ENCODE measurements at places on chromosomes 4 and X.
A peak's percentile ranks its signal among the peaks of the same experiment; 100 is the strongest.

DNA sequence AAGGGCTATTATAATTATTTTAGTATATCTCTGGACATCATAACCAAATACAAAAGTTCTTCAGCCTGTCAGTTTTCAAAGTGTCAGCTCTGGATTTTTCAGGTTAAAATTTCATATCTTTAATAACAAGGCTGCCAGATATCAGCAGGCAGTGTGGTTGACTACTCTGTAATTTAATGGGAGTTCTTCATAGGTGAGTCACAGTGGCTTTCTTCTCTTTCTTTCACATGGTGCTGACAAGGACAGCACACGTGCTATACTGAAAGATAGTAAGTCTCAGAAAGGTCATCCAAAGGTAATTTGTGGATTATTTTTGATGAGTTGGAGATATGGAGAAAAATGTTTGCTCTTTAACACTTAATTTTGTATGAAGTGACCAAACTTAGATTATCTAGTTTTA, 43.2 kb downstream of the GALNT7 start:
- peak; percentile 80 for DNase-seq

DNA sequence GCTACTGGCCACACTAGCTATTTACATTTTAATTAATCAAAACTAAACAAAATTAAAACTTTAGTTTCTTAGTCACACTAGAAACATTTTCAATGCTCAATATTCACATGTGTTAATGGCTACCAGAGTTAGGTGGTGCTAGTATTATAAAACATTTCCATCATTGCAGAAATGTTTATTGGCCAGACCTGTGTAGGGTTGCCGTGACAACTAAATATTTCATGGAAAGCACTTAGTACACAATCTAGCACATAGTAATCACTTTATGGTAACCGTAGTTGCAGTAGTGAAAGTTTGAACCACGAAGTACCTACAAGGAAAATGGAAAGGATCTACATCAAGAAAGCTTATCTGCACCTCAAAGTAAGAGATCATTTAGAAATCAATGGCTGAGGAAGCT, 95.9 kb downstream of the HS6ST2 start:
- DNase-seq, result no peak

DNA sequence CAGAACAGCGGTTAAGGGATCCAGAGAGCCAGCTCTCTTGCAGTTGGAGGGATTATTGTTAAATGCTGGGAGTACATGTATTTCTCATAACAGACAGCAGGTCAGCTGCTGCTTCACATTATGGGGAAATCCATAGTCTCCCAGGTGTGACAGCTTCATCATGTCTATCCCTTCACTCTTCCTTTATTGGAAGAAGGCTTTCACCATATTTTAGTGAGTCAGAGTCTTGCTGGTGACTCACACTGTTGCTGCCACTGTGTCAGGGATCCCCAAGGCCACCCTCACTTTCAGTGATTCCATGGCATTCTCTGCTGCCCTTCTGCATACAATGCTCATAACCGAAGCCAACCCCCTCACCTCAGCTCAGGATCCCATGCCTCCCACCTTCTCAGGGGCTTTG, 32.9 kb upstream of the PAGE5 start:
- peak; percentile 49 for DNase-seq

DNA sequence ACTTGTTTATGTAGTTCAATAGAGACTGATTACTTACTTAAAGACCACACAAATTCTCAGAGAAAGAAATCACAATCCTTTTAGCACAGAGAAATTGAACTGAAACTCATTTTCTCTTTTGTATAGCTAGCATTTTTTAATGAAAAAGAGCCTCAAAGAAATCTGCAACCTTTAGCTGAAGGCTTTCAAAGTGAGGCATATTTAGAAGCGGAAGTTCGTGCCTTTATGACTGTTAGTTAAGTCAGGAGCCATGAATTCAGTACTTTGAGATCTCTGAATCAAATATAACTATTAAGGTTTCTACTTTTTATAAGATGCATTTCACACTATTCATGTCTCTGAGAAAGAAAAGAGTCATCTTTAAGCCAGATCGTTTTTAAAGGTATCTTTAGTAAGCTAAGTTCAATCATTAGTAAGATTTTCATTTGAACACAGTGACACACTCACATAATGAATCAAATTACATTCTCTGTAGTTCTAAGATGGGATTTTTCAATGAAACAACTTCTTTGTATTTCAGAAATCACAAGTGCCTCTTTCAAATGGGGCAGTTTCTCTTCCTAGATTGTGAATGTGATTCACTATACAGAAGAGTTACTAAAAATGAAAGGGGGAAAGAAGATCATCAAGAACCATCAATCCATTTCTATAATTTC, 61.4 kb downstream of the SMARCA1 start:
- DNase-seq, result no peak

DNA sequence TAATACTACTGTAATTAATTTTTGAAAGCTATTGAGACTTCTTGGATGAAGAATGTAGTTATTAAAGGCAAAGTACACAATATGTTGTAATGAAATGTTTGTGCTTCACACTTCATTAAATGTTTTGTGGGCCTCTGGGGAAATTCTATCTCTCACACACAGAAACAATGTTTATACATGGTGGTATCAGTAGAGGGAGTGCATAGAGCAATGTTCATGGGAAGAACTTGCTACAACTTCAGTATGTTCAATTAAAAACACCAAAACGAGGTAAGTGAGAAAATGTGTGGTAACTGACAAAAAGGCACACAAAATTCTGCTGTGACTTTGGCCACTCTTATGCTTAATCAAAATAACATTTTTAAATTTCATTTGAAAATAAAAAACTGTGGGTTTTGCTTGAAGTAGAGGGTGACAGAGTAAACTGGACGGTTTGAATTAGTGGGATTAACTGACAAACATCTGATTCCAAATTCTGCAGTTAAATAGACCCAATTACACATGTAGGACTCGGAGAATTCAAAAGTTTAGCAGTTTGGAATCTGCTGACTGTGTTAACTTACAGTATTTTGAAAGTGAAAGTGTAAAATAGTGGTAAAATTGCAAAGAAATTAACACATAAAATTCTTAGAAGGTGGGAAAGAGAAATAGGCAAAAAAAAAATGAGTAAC, 111.4 kb upstream of the TTC29 start:
- no peak for DNase-seq

DNA sequence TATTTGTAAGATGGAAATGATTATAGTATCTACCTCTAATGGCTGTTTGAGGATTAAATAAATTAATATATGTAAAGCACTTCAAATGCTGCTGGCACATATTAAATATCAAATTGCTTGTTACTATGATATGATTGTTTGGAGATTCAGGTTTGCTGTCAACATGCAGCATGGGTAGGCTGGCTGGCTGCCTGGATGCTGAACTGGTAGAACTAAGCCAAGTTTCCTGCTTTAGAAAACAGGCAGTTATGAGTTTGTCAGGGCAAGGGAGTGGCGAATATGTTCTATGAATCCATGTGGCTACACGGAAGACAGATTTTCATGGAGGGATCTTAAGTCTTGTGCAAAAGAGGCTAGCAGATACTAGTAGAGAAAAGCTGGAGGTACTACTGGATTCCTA, 239.6 kb downstream of the GBA3 start:
- no peak for DNase-seq

DNA sequence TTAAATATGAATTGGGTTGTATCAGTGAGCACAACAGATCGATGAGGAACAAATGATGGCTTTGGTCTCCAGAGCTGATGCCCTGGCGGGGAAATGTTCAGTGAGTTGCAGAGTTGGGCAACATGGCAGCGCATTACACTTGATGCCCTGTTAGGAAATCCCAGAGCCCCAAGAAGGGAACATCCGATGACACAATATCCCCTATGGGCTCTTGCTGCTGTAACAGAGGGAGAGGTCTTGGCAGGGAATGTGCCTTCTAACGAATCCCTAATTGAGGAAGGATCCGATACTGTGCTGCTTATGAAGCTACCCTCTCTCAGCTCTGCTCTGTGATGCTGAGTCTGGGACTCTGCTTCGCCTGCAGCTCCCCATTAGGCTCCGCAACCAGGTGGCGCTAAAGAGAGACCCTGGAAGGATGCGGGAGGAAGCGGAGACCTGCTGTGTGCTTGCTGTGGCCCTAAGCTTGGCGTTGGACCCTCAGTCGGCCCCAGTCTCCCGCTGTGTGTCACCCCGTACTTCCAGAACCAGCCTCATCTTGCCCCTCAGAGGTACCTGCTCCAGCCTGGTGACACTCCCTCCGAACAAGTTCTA, 38.9 kb downstream of the PDHA1 start:
- DNase-seq, result peak; percentile 4

DNA sequence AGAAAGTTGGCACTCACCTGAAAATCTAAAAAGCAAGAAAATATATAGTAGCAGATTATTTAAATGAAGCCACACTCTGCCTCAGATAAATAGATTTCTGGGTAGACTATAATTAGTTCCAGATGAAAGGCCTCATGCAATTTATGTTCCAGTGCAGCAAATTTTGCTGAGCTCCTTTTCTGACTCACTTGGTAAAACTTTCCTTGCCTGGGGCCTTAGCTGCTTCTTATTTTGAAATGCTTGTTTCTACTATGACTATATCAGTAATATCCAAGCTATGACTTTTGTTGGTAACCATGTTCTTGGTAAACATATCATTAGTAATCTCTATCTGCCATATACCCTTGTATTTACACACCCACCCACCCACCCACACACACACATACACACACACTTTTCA, 961.8 kb downstream of the SH3BGRL start:
- no peak for DNase-seq

DNA sequence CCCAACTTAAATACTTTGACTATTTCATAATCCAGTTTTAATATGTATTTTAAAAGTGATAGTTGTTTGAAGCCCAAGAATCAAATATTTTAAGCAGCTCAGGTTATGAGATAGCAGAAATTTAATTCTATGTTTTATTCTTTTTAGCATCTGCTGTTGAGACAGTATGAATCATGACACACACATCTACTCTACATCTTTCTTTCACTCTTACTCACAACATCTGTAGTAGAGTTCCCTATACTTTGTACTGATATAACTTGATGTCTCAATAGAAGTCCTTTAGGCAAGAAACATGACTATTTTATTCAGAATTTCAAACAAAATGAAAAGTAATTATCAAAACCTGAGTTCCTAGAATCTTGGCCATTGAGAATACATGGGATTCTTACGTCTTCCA, 187.9 kb upstream of the GNPDA2 start:
- DNase-seq, result no peak

GRCh38 chr4:182354867-182355266, 111.7 kb downstream of the TENM3 start:
- no peak for DNase-seq

DNA sequence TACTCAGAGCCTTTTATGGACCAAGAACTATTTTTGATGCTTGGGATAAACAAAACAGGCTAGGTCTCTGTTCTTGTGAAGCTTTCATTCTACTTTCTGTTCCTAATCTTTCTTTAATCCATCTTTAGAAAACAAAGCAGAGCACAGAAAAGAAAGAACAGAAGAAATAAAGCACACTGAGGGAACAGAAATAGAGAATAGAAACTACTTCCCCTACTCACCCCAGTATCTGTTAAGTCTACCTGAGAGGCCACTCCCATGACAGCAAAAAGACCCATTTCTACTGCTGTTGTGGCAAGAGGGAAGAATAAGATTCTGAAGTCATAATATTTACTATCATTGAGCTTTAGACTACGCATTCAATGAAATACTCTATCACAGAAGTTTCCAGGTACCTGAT, 9.2 kb downstream of the RFC1 start:
- DNase-seq, result no peak

DNA sequence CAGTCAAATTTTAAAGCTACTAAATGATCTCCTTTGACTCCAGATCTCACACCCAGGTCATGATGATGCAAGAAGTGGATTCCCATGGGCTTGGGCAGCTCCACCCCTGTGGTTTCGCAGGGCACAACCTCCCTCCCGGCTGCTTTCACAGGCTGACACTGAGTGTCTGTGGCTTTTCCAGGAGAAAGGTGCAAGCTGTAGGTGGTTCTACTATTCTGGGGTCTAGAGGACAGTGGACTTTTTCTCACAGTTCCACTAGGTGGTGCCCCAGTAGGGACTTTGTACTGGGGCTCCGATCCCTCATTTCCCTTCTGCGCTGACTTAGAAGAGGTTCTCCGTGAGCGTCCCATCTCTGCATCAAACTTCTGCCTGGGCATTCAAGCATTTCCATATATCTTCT, 845.2 kb downstream of the PCDH18 start:
- DNase-seq, result no peak

- no peak for DNase-seq
These were observed 8.1 kb upstream of the NAAA start for GRCh38 chr4:75948822-75949444.
